Natural killer cell (primary cell): ENCODE measurements at places on chromosomes 4 and X. TPM values are rescaled to one million over a fixed set of nuclear protein-coding genes. Genes with fewer than 3 reads are reported as not detected.

TENM3 gene
- total RNA-seq: not detected

SRPX gene
- 0.20 TPM for total RNA-seq

KLHL34 gene
- total RNA-seq: not detected

EPGN gene
- total RNA-seq: not detected

SLC2A9 gene
- total RNA-seq: 3.9 TPM

ADAD1 gene
- not detected for total RNA-seq

KCTD8 gene
- not detected for total RNA-seq

DCK gene
- total RNA-seq: 28.3 TPM

FOXR2 gene
- not detected for total RNA-seq

ARMCX4 gene
- total RNA-seq: 7.9 TPM

USP11 gene
- total RNA-seq: 131 TPM

GRCh38 chr4:74006009-74006476 is 7.6 kb upstream of the CXCL5 start:
- no peak for DNase-seq

DNA sequence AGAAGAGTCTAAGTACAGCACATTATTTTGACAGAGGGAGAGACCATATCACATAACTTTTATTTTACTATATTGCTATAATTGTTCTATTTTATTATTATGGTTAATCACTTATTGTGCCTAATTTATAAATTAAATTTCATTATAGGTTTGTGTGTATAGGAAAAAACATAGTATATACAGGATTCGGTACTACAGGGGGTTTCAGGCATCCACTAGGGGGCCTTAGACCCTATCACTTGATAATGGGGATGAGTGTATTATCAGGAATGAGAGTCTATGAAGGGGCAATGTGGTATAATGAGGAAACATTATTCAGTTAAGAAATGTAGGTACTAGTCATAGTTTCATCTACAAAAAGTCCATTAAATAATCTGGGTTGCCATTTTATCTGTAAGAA is 833.1 kb downstream of the C4orf33 start:
- DNase-seq: no peak

GRCh38 chr4:88378691-88379559 is at the start of gene HERC6:
Gene HERC6, plus strand, starts transcription at chr4:88378852. Its CDS starts 70 bp downstream, at chr4:88378922.
- peak; percentile 92 for DNase-seq

- no peak for DNase-seq
Measured at GRCh38 chr4:168621806-168622589, 125.1 kb downstream of the PALLD start.

DNA sequence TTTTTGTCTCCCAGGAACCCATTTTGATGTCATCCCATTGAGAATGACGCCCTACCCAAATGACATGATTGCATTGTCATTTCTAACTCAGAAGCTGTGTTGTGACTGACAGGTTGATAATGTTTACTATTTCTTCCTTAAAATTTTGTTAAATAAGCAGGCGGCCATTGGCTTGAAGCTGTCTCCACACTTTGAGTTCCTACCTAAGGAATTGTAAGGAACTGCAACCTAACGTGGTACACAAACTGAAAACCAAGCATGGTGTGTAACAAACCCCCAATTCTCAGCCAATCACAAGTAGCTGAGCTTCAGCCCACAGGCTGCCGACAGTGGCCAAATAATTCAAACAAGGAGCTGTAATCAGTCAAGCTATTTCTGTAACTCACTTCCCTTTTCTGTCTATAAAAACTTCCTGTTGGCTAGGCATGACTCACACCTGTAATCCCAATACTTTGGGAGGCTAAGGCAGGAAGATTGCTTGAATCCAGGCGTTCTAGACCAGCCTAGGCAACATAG is 2.9 kb upstream of the MND1 start:
- DNase-seq: no peak

- DNase-seq: no peak
Measured at GRCh38 chr4:118749347-118749988, 64.3 kb downstream of the METTL14 start.

DNA sequence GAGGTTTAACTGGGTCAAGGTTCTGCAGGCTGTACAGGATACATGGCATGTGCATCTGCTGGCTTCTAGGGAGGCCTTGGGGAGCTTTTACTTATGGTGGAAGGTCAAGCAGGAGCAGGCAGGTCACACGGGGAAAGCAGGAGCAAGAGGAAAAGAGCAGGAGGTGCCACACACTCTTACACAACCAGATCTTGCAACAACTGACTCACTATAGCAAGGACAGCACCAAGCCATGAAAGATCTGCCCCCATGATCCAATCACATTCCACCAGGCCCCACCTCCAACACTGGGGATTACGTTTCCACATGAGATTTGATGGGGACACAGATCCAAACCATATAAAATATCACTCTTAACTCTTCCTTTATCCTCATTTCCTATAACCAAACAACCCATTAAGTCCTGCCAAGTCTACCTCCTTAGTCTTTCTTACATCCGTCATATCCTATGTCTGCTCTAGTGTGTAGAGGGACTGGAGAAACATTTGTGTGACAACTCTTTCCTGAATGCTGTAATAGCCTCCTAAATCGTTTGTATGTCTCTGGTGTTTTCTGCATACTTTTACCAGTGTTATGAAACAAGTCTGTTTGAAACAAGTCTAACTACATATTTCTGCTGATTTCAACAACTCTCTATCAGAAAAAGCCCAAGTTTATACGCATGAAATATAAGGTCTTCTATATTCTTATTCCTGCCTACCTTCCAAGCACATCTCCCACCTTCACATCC is 8.3 kb upstream of the RAP2C start:
- no peak for DNase-seq

DNA sequence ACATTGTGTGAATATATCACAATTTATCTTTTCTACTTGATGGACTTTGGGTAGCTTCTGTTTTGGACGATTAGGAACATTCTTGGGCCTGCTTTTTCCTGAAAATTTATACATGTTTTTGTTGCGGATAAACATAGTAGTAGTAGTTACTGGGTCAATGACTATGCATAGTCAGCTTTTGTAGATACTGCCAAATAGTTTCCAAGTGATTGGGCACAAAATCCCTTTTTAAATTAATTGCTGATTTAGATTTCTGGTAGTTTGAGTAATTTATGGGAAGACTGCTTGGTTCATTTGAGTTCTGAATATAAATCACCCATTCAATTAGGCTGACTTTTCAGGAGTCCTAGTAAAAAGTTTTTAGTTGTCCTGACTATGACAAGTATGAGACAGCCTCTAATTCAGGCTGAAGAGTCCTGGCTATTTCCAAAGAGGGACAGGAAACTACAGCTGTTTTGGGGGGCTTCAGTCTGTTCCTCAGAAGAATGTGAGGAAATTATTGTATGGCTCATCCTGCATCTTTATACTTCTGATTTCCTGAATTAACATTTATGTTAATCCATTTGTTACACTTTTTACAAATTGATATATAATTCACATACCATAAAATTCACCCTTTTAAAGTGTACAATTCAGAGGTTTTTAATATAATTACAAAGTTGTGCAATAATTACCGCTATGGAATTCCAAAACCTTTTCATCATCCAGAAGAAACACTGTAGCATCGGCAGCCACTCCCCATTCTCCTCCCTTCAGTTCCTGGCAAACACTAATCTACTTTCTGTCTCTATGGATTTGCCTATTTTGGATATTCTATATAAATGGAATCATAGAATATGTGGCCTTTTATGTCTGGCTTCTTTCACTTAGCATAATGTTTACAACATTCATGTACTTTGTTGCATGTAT is 14.2 kb downstream of the LRP2BP start:
- no peak for DNase-seq

- no peak for DNase-seq
Measured at GRCh38 chr4:127875791-127876190, 4.9 kb upstream of the PLK4 start.

- no peak for DNase-seq
Measured at GRCh38 chr4:152309418-152309817, 226.5 kb downstream of the FBXW7 start.

GRCh38 chr4:189304809-189305208 is 635.9 kb upstream of the FRG1 start:
- DNase-seq: no peak

DNA sequence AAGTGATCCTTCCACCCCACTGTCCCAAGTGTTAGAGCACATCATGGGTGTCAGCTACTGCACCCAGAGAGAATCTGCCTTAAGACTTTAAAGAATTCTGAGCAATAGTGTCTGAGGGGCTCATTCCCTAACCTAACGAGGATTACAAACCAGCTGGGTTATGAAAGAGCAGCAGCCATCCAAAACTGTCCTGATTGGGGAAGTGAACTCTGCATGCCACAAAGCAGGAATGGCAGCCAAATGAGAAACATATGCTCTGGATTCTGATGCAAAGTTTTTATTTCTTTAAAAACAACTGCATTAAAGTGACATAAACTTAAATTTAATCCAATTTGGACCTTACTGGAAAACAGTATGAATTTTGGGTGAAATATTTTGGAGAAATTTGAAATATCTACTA is 103.2 kb downstream of the ANXA3 start:
- no peak for DNase-seq

DNA sequence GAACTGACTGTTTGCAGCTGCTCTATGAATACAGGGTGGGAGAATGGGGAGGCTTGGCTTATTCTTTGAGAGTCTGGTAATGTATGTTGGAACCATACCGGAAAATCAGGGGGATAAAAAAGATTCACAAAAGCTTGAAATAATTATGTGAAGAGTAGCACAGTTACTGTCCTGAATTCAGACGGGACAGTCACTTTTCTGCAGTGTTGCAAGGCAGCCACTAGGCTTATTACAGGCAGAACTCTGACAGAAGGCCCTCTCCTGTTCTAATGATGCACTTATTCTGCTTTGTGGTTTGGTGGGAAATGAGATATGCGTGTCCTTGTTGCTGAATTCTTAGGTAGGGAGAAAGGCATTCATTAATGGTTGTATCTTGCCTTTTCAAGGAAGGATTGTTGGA is 37.2 kb downstream of the GUCY1B1 start:
- DNase-seq: no peak

DNA sequence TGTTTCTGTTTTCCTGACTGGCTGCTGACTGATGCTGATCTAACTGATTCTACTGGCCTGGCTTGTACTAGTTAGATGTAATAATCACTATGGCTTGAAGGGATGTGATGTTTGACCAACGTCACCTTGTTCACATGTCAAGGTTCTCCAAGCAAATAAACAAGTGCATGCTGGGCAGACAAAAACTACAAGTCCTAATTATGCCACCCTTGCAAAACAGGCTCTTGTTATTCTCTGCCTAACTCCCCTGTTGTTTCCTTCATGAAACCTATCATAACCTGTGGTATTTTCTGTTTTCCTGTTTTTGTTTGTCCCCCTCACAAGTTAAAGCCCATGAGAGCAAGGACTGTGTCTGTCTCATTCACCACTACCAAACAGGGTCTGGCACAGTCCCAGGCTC is 146.2 kb downstream of the DCHS2 start:
- DNase-seq: no peak

DNA sequence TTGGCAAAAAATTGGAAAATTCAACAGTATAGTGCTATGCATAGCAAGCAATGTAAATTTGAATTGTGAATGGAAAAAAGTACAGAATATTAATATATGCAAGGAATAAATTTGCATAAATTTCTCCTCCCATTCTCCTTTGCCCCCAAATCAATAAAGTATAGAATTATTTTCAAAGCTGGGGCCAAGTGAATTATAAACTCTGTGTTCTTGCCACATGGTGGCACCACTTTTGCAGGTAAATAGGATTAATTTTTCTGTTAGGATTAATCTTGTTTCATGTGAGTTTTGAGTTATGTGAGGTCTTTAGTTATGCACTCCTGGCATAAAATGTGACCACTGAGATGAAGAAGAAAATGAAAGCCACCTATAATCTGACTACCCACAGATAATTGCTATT is 19.9 kb downstream of the COPS4 start:
- no peak for DNase-seq

DNA sequence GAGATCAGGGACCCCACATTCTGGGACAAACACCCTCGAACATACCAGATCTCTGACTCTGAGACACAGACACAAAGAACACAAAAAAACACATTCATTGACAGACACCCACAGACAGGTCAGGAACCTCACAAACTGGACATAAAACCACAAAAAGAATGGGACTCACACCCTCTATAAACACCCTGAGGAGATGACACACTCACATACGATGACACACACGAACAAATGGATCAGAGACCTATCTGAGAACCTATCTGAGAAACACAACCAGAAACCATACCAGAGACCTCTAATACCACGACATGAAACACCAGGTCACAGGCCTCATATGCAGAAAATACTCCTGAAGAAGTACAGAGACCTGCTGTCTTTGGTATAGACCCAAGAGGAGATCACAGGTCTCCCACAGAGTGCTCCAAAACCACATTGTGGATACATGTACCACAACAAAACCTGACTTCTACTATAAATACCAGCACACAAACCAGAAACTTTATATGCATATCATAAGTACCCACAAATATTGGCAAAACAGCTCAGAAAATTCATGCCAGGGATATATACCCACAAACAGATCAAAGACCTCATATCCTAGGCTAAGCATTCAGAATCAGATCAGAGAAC is 19.5 kb downstream of the SUV39H1 start:
- peak; percentile 29 for DNase-seq

DNA sequence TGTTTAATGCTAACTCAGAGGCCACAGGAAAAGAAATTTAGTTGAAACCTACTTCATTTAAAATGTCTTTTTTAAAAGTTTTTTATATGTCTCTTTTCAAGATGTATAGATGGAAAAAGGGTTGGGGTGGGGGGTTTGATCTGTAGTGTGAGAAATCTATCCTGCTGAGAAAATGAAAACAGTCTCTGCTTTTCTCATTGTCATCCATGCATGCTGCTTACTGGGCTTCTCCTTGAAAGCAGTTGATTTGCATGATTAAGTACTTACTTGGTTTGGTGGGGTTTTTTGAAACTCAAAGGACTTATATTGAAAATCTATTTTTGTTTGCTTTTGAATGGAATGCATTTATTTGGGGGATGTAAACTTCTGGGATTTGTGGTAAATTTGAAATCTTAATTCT is 313.6 kb upstream of the DKK2 start:
- DNase-seq: no peak

DNA sequence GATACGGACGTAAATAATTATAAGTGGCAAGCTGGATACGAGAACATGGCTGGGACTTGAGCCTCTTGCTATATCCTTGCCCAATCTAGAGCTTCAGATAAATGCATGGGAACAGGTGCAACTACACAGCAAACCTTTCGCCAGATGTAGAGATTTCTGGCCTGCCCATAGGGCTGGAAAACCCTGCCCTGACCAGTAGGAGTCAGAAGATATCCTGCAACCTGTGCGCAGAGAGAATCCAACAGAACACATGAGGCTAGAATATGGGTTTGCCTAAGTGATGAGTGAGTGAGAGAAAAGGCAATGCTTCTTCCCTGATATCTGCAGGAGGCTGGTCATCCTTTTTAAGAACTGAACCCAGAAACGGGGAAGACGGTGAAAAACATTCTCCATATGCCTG is 805.3 kb upstream of the TENM3 start:
- no peak for DNase-seq

GRCh38 chrX:115535421-115535820 is 25.6 kb upstream of the PLS3 start:
- no peak for DNase-seq

DNA sequence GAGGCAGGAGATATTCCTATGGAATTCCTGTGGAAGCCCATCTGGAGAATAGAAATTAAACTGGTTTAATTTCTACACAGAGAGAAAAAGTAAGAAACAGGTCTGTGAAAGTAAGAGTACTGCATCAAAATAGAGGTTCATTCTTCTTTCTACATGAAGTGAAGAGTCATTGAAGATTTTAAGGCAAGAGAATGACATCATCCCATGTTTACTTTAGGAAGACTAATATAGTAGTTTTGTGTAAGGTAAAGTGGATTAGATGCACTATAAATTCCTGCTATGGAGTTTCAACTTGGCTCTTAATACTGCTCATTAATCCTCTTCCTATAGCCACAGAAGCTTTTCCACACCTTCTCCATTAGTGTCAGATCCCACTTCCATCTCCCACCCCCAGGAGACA is 47.6 kb downstream of the CNGA1 start:
- no peak for DNase-seq
